ENCODE measurements at places on chromosomes 5 and 9.

DNA sequence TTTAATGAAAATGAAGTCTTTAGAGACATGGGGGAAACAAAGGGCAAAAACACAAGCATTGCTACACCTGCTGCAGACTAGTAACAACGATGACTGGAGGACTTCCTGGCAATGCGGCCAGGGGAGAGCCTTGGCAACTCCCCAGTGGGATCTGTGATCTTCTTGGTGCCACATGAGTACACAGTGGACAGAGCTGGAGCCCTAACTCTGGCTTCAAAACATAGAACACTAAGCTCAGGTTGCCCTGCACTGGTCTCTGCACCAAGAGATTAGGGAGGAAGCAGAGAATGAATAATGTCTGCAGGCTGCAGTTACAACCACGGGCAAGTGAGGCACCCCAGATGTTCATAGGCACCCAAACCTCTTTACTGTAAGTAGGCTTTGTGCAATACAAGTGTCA, 91.1 kb downstream of the MRPS27 start:
- DNase-seq = no peak

DNA sequence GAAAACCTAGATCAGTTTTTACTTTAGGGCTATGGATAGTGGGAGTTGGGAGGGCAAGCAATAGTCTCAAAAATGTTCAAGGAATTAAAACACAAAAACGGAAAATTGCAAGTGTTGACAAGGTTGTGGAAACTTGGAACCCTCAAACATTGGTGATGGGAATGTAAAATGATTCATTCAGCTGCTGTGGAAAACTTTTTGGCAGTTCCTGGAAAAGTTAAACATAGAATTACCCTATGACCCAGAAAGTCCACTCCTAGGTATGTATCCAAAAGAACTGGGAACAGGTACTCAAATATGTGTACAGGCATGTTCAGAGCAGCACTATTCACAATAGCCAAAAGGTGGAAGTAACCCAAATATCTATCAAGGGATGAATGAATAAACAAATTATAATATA, 1.2 kb upstream of the MSANTD3 start:
- no peak for DNase-seq

GRCh38 chr5:150464554-150465012, 15.0 kb upstream of the RPS14 start:
- DNase-seq = no peak

GRCh38 chr9:27510780-27511179, 13.3 kb upstream of the IFNK start:
- no peak for DNase-seq

- DNase-seq = no peak
Observed at GRCh38 chr9:124045076-124045829, 33.7 kb downstream of the LHX2 start.

DNA sequence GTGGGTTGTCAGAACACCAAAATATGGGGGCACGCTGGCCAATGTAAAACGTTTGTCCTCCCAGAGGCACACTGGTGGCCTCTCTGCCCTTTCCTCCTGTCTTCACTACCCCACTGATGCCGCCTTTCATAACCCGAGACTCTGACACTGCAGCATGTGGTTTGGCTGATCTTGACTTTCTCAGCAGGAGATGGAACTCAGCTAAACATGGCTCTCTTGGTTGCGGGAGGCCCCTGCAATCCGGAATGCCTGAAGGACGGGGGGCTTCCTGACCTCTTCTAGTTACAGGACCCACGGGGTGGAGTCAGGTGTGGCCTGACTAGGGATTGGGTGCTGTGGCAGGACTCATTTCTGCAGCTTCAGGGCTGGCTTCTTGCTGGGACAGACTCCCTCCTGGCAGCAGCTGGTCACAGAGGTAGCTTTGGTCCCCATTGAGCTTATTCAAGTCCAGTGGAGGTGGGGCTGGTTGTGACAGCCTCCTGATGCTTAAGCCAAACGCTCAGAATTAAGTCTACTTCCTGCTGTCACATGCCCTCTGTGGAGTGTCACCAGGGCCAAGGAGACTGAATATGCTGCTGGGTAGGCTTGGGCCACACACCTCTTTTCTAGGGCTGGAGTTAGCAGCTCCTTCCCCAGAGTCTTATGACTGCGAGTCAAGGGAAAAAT, 44.2 kb downstream of the NXNL2 start:
- DNase-seq = no peak

GRCh38 chr5:7871653-7872052, 2.7 kb downstream of the MTRR start:
- no peak for DNase-seq

GRCh38 chr9:137310189-137311052, 8.3 kb upstream of the NRARP start:
- DNase-seq = no peak
